Mesenchymal stem cell (in vitro differentiated cells and primary cell): ENCODE measurements at places on chromosomes 12 and 14.

DNA sequence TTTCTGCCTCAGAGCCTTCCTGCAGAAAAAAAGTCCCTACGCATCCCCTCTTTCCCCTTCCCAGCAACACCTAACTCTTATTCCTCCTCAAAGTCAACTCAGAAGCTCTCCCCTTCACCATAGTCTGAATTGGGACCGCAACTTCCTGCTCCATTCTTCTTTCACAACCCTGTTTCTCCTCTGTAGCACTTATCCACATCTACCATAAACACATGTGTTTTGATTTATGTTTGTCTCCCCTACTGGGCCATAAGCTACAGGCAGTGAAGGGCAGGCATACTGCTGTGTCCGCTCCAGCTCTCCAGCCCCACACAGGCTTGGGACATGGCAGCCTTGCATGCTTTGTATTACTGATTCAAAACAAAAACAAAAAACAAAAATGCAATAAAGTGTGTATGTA, 5.9 kb downstream of the SDR9C7 start:
- DNase-seq: peak; percentile 62

GRCh38 chr12:75260316-75260715, 50.7 kb upstream of the KCNC2 start:
- DNase-seq: peak; percentile 44

GRCh38 chr14:59363531-59364226, 101.5 kb downstream of the GPR135 start:
- no peak for DNase-seq

DNA sequence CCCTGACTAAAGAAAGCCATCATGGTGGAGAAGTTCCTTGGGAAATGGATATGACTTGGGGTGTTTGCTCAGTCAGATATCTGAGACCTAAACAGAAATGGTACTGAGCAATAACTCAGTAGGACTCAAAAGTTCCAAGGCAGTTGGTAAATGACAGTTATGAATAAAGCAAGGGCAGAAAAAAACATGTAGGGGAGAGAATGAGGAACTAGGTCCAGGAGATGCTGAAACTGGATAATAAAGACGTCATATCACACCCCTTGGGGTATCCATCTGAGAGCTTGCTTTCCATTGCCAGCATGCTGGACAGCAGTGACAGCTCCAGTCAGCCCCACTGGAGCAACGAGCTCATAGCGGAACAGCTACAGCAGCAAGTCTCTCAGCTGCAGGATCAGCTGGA, 37.5 kb downstream of the RPGRIP1 start:
- no peak for DNase-seq

GRCh38 chr14:41289025-41289424, 317.7 kb upstream of the LRFN5 start:
- DNase-seq: no peak

GRCh38 chr12:97283297-97283696, 179.3 kb upstream of the RMST start:
- DNase-seq: no peak

- no peak for DNase-seq
These were observed 69.4 kb upstream of the DACT1 start for GRCh38 chr14:58568322-58568721.

GRCh38 chr12:38175538-38175937, 141.0 kb upstream of the ALG10B start:
- DNase-seq: no peak

GRCh38 chr12:106885541-106886249, 70.0 kb upstream of the TMEM263 start:
- DNase-seq: no peak

GRCh38 chr14:102829016-102829548, 51.8 kb downstream of the TRAF3 start:
- DNase-seq: peak; percentile 83

DNA sequence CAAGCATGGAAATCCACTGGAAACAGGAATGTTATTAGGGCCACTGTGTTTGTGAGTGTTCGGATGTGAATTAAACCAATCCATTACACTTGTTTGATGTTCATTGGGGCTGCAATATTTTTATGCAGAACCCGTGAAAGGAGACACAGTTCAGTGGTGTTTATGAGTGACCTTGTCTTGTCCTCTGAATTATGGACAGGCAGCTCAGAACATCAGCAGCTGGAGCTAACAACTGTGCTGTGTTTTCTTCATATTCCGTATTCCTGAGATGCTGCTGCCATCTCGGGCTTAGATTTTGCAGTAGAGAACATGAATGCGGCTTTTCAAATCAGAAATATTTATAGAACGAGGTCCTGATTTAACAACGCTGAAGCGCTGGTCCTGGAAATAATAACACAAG, 20.3 kb upstream of the CACNA1C start:
- no peak for DNase-seq

DNA sequence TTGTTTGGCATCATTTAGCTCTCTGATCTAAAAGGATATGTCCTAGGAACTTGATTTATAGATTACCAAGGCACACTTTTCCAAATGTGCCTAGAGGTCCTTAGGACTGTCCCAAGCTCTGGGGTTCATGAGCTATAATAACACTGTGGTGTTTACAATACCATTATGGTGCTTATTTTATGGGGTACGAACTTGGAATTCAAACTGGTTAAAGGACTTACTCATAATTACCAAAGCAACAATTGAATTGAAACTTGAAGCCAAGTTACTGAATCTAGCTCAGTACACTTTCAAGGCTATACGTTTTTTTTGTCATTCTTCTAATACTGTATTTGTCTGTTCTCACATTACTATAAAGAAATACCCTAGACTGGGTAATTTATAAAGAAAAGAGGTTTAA, 9.6 kb upstream of the TEP1 start:
- DNase-seq: no peak

DNA sequence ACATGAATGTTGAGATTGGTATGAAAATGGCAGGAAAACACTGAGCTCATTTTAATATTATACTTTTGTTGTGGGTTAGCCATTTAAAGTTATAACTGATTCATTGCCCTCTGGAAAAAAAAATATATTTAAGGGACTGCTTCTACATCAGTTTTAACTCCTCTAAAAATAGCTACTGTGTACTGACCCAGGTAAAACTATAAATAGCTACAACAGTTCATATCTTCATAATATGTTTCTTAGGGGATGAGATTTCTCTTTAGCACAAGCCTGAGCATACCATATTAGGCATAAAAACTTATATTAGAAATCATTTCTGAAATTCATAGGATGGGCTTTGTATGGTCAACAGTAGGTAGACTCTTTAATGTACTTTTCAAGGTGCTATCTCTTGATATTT, 81.0 kb downstream of the KTN1 start:
- DNase-seq: no peak

DNA sequence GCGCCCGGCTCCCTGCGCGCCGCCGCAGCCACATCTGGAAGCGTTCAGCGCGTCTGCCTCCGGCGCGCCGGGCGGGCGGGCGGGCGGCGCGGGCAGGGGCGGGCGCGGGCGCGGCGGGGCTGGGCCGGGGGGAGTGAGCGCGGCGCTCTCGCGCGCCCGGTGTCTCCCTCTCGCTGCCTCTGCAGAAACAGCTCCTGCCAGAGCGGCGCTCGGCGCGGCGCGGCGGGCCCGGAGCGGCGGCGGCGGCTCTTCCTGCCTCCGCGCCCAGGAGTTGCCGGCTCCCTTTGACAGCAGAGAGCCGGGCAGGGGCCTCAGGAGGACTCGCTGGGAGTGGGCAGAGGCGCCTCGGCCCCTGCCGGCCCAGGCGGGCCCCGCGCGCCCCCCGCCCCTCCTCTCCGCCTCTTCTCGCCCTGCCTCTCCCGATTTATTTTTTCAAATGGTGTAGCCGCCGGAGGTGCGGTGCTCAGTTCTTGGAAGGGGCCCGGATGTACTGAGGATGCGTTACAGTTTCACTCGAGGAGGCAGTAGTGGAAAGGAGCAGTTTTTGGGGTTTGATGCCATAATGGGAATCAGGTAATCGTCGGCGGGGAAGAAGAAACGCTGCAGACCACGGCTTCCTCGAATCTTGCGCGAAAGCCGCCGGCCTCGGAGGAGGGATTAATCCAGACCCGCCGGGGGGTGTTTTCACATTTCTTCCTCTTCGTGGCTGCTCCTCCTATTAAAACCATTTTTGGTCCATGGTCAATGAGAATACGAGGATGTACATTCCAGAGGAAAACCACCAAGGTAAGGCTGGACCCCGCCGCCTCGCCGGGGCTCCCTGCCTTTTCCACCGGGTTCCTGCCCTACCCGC, at the start of gene CACNA1C:
Gene CACNA1C (plus strand): TSS at position 162 of the 853 bp plus-strand sequence. CDS start 576 bp downstream, at position 738.
- DNase-seq: peak; percentile 66

DNA sequence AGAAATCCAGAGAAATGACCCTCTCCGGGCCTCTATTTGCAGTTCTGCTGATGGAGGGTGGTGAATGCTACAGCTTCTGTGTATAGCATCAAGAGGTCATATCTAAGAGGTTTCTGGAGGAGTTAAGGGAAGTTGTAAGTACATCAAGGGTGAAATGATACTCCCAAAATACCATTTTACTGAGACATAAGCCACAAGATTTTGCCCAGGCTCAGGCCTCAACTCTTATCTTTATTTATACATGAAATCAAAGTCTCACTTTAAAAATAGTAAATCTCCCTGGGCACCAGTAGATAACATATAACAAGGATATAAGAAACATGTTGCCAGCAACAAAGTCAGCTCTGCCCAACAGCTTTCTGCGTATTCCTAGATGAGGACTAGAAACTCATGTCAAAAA, 40.4 kb downstream of the NIN start:
- DNase-seq: peak; percentile 26

- no peak for DNase-seq
These were observed 6.0 kb upstream of the SPTLC2 start for GRCh38 chr14:77622366-77622961.

- DNase-seq: no peak
These were observed 2.2 kb upstream of the LMO3 start for GRCh38 chr12:16607906-16608775.

- no peak for DNase-seq
These were observed 599.9 kb upstream of the MDGA2 start for GRCh38 chr14:48275301-48275700.

DNA sequence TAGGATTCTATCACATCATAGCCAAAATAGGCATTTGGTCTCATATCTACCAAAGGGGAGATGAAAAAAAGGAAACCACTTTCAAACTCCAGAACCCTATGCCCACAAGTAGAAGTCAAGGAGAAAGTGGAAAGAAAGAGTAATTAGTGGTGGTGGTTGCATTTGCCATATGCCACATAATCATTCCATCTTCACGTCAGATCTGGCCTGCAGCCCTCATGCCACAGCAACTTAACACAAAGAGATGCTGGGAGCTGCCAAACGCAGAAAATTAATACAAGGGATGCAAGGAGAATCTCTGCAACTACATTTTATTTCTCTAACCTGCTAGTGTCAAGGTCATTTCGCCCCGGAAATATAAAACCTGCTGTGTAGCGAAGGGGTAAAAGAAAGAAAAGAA, 148.6 kb upstream of the FOXN3 start:
- no peak for DNase-seq

GRCh38 chr14:60061371-60061770, 30.4 kb upstream of the PCNX4 start:
- DNase-seq: no peak

GRCh38 chr14:98785578-98785977, 486.4 kb downstream of the BCL11B start:
- DNase-seq: no peak

DNA sequence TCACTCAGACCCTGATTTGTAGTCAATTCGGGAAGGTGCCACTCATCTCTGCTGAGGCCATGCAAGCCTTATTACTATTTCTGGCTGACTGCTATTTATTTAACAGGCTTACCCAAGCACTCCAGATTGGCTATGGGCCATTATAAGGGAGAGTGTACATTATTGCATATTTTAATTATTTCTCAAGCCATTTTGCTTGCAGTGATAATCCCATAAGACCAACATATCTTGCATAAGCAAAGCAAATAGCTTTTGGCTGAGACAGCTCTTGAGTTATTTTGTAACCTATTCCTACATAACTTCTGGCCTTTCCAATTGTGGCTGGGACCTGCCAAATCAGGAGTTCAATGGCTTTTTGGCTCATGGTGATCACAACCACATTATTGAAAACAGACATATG, 509.6 kb upstream of the USP15 start:
- DNase-seq: peak; percentile 67

- DNase-seq: peak; percentile 80
These were observed 327.3 kb upstream of the TMTC1 start for GRCh38 chr12:30110958-30111586.

DNA sequence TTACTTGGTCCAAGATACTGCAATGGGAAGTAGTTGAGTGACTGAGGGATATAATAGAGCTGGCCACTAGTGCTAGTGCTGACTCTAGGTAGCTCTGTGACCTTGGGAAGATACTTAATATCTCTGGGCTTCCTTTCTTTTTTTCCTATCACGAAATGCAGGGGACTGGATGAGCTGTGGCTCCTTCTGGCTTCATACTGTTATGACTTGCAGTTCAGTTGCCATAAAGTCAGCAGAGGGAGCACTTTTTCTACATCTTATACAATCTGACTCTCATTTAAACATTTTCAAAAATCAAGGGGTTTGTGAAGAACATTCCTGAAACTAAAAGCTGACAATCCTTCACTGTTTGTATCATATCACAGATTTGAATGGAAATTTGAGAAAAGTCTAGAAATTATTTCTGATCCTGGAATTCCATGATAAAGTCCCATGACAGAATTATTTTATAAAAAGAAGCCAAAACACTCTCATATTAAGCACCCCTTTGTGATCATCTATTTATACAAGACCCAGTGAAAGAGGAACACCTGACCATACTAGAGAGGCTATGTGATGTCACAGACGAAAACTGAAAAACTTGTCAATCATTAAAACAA, 5.3 kb downstream of the BHLHE41 start:
- peak; percentile 73 for DNase-seq

DNA sequence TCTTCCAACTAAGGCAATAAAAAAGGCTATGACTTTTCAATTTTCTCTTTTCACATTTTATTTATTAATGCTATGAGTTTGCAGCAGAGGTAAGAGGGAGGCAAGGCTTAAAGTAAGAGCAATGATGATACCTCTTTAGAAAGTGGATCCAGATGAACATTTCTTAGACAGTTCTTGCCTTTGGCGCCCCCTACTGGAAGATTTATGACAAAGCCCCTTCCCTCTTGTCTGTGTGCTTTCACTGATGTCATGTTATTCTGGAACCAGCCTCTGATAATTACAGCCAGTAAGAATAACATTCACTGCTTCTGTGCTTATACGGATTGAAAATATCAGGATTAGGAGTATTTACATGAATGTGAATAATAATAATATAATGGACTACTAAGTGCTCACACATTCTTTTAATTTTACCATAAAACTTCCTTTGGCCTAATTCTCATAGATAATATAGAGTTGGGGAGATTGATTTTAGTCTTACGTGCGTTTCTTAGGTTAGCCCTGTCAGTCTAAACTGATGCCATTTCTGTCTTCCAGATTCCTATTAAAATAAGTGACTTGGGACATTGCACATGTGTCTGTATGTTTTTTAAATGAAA, 1929.9 kb upstream of the SEL1L start:
- DNase-seq: peak; percentile 52

GRCh38 chr12:112676507-112676906, 115.0 kb upstream of the RPH3A start:
- no peak for DNase-seq

- DNase-seq: no peak
These were observed 2.3 kb downstream of the KRT5 start for GRCh38 chr12:52517888-52518287.

DNA sequence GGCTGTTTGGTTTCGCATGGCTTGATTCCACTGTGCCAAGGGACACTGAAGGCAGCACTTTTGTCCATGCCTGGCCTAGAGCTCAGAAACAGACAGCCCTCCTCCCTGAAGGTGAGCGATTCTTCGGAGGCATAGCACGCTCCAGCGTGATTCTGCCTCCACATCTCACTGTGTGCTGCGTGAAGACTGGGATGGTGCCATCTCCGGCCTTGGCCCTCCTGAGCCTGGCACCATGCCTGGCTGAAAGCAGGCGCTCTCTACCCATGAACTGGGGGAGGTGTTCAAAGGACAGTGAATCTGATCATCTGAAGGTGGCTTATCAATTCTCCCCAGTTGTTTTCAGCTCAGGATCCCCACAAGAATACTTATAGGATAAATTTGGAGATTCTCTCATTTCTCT, 187.4 kb downstream of the TTC7B start:
- DNase-seq: no peak
